ENCODE measurements at places on chromosomes 1 and 21. TPM values are rescaled to one million over a fixed set of nuclear protein-coding genes. Genes with fewer than 3 reads are reported as not detected.

PRPF38A gene
- 40.4 TPM for total RNA-seq

LCA5L gene
- total RNA-seq = 0.44 TPM

CXADR gene
- 102 TPM for total RNA-seq

FMO5 gene
- total RNA-seq = 1.9 TPM

DMRTA2 gene
- total RNA-seq = 3.1 TPM

HORMAD1 gene
- total RNA-seq = not detected

SCAMP3 gene
- 53.4 TPM for total RNA-seq

FCGR3B gene
- not detected for total RNA-seq

LORICRIN gene
- not detected for total RNA-seq

CYP2J2 gene
- 0.29 TPM for total RNA-seq

NPR1 gene
- 1.4 TPM for total RNA-seq

LRRC38 gene
- not detected for total RNA-seq

SPATA21 gene
- total RNA-seq = not detected

KCNC4 gene
- 5.3 TPM for total RNA-seq

DNA sequence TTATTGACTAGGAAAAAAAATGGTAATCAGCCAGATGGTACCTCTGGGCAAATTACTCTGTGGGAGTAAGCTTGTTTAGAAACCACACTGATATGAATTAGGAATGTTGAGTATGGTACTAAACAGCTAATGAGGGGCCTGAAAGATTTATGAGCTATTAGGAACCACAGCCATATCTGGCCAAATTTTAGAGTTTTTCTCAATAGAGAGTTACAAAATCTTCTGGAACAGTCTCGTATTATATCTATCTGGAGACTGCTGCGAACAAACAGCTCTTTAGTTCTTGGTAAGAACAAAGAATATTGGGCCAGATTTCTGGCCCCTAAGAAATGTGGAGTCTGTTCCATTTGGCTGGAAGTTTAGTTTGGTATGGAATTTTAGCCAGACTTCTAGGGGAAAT is 4.9 kb upstream of the PODN start:
- H3K27ac ChIP-seq = no peak overlapping the region
- no peaks in the 10 kb centered on the region for H3K4me1 ChIP-seq
- H3K27me3 ChIP-seq = no peaks in the 10 kb centered on the region
- no peak for DNase-seq
- H3K4me3 ChIP-seq = no peak overlapping the region

- no peaks in the 10 kb centered on the region for H3K27me3 ChIP-seq
- no peaks in the 10 kb centered on the region for H3K36me3 ChIP-seq
- H3K4me3 ChIP-seq = no peak overlapping the region
These were observed 45.8 kb downstream of the TTC39A start for GRCh38 chr1:51284487-51284954.

GRCh38 chr1:54391450-54392209 is 14.6 kb downstream of the SSBP3 start:
- H3K4me1 ChIP-seq = no peaks in the 10 kb centered on the region
- no peak overlapping the region for H3K4me3 ChIP-seq
- DNase-seq = no peak
- no peak overlapping the region for H3K27ac ChIP-seq
- no peaks in the 10 kb centered on the region for H3K27me3 ChIP-seq
- no peaks in the 10 kb centered on the region for H3K36me3 ChIP-seq

- H3K4me1 ChIP-seq = no peaks in the 10 kb centered on the region
- H3K27ac ChIP-seq = no peak overlapping the region
- no peaks in the 10 kb centered on the region for H3K27me3 ChIP-seq
- no peaks in the 10 kb centered on the region for H3K36me3 ChIP-seq
These were observed 60.1 kb upstream of the RUNX3 start for GRCh38 chr1:24990136-24990535.

DNA sequence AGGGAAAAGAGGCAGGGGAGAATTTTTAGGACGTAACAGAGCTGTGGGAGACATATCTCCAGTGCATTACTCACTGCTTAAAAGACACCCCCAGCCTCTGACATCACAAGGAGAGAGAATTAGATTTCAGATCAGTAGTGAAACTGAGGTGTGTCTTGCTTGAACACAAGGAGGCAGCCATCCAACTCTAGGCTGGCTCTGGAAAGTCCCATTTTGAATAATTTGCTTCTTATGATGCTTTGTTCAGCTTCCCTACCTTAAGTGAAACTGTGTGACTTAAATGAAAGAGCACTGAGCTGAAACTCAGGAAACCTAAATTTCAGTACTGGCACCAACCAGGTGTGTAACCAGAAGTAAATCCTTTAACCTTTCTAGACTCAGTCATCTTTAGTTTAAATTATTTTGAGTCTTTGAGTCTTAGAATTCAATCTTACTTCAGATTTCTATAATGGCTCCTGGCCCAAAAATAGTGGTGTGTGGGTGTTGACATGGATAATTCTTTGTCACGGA is 251.6 kb upstream of the SGIP1 start:
- H3K36me3 ChIP-seq = no peaks in the 10 kb centered on the region
- no peak overlapping the region for H3K4me3 ChIP-seq
- H3K4me1 ChIP-seq = no peaks in the 10 kb centered on the region
- H3K27ac ChIP-seq = no peak overlapping the region
- DNase-seq = no peak

DNA sequence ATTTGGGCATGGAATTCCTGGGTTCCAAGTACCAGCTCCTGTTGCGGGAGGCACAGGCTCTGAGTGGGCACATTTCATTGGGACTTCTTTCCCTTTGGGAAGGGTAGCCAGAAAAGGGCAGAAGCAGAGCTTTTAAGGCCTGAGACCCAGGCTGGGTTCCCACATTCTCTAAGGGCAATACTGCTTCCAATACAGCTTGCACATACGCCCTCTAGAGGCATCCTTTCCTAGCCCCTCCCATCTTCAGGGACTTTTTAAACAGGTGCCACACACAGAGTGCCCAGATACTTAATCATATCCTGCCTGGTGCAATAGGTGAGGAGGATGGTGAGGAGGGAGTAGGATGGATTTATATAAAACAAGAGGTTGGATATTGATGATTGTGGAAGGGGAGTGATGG is 5.7 kb downstream of the GPR88 start:
- no peaks in the 10 kb centered on the region for H3K4me1 ChIP-seq
- H3K4me3 ChIP-seq = no peak overlapping the region
- H3K27ac ChIP-seq = no peak overlapping the region
- no peaks in the 10 kb centered on the region for H3K27me3 ChIP-seq

- H3K4me3 ChIP-seq = no peak overlapping the region
- H3K36me3 ChIP-seq = no peaks in the 10 kb centered on the region
- no peak for DNase-seq
These were observed 8.3 kb downstream of the TENT5C start for GRCh38 chr1:117613969-117614729.

- H3K27me3 ChIP-seq = no peaks in the 10 kb centered on the region
- H3K36me3 ChIP-seq = no peaks in the 10 kb centered on the region
- H3K4me3 ChIP-seq = no peak overlapping the region
- peaks cover 8% of the 10 kb centered on the region for H3K4me1 ChIP-seq
These were observed 59.8 kb upstream of the CACYBP start for GRCh38 chr1:174939775-174940545.

- no peak overlapping the region for H3K27ac ChIP-seq
- H3K27me3 ChIP-seq = no peaks in the 10 kb centered on the region
- H3K4me3 ChIP-seq = no peak overlapping the region
- no peaks in the 10 kb centered on the region for H3K4me1 ChIP-seq
These were observed 224.9 kb upstream of the JUN start for GRCh38 chr1:59008599-59009347.

DNA sequence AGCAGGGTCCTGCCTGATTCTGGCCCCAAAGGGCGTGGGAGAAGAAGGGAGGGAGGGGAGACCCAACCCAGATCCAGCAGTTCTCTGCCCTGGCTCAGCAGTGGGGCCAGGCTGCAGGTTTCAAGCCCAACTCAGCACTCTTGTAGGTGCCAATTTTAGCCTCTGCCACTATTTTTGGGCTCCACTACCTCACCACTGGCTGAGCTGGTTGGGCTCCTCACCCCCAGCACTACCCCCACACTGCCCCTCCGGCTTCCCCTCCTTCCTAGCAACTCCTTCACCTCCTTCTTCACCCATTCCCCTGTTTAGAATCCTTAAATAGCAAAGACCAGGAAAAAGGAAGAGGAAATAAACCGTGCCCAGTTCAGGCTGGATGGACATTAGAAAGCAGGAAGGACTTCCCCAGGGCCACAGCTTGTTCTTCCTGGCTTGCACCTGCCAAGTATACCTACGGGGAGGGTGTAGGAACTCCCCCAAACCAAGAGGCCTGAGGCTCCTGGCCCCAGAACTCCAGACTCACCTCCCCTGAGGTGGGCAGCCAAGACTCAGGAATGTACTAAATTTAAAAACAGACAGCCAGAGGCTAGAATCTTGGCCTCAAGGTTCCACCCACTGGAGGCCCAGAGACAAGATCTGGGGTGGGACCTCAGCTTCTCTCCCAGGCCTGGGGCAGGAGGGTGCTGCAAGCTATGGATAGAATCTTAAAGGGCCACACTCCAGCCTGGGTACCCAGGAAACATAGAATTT is 1.4 kb upstream of the ARHGEF2 start:
- peak overlapping the region; percentile 99 for H3K4me3 ChIP-seq
- peaks cover 41% of the 10 kb centered on the region for H3K4me1 ChIP-seq
- DNase-seq = no peak
- H3K27me3 ChIP-seq = no peaks in the 10 kb centered on the region

GRCh38 chr1:224559981-224560728 is 56.0 kb upstream of the CNIH3 start:
- H3K4me3 ChIP-seq = no peak overlapping the region
- DNase-seq = no peak

DNA sequence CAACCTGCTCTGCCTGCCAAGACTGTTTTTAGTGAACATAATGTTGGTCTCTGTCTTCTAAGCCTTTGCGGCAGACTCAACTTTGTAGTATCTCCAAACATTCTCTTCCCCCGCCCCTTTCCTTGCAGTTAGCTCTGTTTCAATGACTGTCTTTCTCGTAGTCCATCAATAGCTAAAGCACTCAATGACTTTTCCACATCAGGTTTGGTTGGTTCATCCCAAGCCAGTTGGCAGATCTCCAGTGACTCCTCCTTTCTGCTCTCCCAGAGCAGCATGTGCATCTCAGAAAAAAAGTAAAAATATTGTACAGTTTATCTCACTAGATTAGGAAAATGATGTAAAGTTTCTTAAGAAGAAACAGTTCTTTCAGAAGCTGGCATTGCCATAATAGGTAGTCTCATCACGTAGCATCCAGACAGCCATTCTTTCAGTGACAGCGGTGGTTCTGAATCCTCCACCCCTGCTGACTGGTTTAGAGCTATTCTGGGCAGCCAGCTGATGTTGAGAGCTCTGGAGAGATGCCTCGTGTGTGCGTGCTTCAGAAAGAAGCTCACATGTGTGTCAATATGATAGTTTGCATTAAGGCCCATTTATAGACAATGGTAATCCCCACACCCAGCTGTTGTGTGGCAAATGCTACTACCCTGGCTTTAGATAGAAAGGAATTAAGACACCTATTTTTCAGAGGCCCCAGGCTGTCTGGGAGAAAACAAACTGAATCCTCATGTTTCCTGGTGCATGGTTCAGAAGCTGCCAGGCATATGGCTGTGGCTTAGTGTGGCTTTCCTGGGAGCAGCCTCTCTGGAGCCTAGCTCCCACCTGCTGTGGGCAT is 53.2 kb downstream of the CNN3 start:
- H3K4me1 ChIP-seq = no peaks in the 10 kb centered on the region
- DNase-seq = no peak
- no peak overlapping the region for H3K27ac ChIP-seq
- no peaks in the 10 kb centered on the region for H3K27me3 ChIP-seq
- H3K36me3 ChIP-seq = peaks cover 2% of the 10 kb centered on the region
- H3K4me3 ChIP-seq = no peak overlapping the region

DNA sequence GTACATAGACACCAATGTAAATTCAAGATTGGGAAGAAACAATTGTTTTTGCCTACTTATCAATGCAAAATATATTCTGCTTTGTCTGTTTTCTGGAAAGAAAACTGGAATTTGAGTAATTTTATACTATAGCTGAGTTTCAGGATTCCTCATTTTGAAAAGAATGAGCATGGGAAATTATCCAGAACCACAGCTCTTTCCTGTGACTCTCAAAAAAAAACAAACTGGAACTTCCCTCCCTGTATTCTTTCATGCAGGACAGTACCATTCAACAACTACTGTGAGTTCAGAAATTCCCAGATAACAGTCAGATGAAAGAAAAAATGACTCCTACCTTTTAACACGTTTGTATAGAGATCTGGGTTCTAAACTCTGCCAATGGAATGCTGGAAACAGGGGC is 372.4 kb downstream of the TGFB2 start:
- H3K27ac ChIP-seq = no peak overlapping the region
- no peak for DNase-seq
- H3K36me3 ChIP-seq = no peaks in the 10 kb centered on the region
- no peaks in the 10 kb centered on the region for H3K27me3 ChIP-seq

DNA sequence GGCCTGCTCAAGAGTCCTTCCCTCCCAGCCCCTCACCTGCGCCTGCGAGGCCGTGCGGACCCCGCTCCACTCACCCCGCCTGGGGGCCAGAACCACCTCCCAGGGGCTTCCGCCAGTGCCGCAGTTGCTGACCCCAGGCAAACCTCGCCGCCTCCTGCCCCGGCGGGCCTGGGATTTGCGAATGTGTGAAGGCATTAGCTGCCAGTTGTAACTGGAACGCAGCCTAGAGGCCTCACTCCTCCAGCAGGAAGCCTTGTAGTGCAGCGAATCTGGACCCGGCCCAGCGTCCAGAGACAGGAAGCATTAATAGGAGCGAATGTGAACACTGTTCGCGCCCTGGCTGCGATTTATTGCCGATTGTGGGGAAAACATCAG is 140.9 kb upstream of the ARHGEF16 start:
- DNase-seq = no peak
- peak overlapping the region; percentile 84 for H3K27ac ChIP-seq
- no peak overlapping the region for H3K4me3 ChIP-seq
- H3K27me3 ChIP-seq = no peaks in the 10 kb centered on the region
- H3K4me1 ChIP-seq = peaks cover 23% of the 10 kb centered on the region
- no peaks in the 10 kb centered on the region for H3K36me3 ChIP-seq

DNA sequence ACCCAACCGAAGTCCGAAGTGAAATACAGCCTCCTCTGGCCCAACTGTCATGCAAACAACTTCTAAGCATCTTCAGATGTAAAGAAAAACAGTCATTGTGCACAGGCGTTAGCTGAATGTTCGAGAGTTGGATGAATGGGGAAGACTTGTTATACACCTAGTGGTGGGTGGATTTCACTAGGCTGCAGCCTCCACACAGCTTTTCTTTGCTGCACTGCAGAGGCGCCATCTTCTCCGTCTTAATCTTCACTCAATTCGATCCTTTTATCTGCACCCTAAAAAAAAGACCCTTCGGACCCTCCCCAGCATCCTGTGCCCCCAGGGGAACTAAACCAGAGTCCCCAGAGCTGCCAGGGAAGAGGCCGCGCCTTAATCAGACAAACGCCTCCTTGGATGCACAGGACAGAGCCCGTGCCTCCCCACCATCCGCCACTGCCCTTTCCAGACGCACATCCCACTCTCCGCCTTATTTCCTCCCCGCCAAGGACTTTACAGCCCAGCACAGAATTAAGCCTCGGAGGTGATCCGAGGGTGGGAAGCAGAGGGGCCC is 1.4 kb downstream of the APP start:
- peak; percentile 37 for DNase-seq
- H3K4me1 ChIP-seq = peaks cover 25% of the 10 kb centered on the region
- H3K27ac ChIP-seq = peak overlapping the region; percentile 88
- no peaks in the 10 kb centered on the region for H3K27me3 ChIP-seq
